ENCODE measurements at places on chromosomes 5 and 9.

DNA sequence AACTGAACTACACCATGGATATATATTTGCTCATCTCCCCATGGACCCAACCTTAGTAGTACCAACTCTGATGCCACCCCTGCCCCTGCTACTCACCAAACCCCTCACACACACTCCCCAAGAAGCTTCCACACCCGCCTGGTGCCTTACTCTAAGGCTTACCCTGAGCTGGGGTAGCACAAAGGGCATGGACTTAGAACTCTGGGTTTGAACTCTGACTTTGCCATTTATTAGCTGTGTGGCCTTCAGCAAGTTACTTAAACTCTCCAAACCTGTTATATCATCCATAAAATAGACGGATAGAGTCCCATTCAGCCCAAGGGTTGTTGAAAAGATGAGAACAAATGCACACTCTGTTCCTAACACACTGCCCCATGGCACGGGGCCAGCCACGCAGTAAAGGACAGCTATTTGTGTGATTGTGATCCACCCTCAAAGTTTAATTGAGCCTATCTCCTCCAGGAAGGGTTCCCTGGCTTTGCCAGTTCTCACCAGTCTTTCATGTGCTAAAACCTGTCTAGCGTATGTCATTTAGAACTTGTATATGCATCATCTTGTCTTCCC, 111.0 kb downstream of the KLHL3 start:
- DNase-seq, result no peak

DNA sequence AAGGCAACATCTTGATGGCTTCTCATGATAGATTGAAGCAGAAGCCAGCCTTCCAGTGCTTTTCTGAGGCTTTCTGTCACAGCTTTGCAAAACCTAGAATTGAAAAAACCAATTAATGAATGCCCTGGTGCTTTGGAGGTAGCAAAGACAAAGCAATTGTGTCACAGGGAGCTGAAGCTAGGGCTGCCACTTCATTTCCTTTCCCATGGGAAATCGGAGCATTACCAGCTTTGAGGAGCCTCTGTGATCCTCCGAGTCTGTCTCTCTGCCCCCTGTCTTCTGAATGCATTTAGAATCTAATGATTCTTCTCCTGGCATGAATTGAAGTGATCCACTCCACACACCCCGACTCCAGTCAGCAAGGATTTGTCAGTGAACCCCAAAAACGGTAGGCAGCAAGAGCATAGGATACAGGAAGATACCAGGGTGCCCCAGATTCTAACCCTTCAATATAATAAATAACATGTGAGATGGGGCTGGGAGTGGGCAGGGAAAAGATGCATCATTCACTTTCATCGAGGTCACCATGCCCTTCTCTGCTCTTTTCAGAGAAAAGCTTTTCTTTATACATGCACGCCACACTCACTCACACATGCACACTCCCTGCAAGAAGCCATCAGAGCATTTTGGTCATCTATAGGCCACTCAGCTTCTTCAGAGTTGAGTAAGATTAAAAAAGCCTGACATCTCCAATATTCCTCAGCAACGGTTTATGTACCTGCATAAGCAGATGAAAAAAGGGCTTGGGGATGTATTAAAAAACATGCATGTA, 247.7 kb upstream of the ZNF462 start:
- no peak for DNase-seq

DNA sequence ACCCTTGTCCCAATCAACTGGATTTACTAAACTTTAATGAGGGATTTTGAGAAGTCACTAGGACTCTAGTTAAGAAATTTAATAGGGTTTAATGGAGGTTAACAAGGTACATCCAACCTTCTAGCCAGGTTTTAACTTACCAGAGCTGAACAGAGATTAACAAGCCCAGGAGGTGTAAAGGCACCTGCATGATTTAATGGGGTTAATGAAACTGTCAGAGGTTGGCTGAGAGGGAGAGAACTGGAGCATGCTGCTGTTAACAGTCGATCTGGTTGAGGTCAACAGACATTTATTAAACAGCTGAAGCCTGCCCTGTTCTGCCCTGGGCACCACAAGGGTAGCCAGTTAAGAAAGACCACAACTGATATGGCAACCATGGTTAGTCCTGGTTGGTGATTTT, 13.6 kb downstream of the HAND1 start:
- no peak for DNase-seq

DNA sequence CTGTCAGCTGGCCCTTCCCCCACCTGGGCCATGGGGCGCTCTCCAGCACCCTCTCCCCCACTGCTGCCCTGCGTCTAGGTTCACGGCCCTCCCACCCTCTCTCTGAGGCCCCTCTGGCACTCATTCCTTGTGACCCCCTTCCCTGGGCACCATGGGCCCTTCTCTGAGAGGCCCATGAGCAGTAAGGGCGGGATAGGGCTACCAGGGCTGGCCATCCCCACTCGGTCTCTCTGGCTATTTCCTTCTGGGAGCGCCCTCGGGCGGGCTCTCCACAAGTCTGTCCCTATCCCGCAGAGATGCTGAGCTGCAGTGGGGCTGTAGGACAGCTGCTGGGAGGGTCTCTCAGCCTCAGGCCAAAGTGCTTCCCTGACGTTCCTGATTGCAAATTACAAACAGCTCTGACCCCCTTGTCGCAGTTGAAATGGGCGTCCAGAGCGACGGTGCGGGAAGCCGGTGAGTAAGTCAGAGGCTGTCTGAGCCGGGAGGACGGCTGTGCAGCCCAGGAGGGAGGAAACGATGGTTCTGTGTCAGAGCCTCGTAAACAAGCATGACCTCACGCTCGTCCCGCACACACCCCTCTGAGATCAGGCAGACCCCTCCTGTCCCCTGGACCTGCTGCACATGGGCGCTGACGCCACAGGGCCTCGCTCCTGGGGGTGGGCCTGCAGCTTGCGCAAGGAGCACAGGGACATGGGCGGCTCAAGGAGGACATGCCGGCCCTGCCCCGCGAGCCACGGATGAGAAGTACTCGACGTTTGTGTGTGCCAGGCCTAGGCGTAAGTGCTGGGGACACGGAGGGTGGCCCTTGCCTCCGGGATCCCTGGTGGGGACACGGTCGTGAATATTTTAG, 36.3 kb upstream of the GFPT2 start:
- DNase-seq, result peak; percentile 6

GRCh38 chr5:52682492-52682891, 105.2 kb upstream of the ITGA1 start:
- DNase-seq, result no peak

DNA sequence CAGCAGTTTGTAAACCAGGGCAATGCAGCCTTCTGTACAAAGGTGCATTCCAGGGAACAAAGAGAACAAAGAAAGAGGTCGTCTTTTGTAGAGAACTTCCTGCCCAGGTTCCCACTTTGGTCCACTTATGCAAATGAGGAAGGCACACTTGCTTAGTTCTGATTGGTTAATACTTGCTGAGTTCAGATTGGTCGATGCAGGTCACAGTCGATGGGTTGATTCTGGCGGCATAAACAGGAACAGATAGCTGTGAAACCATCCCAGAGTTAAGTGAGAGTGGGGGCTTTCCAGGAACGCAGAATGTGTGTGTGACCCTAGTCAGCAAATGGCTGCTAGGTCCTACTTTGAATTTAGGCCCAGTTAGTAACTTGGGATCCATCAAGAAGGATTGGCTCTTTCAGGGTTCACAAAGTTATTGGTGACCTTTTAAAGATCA, 1.8 kb upstream of the ADAMTS13 start:
- DNase-seq, result no peak

DNA sequence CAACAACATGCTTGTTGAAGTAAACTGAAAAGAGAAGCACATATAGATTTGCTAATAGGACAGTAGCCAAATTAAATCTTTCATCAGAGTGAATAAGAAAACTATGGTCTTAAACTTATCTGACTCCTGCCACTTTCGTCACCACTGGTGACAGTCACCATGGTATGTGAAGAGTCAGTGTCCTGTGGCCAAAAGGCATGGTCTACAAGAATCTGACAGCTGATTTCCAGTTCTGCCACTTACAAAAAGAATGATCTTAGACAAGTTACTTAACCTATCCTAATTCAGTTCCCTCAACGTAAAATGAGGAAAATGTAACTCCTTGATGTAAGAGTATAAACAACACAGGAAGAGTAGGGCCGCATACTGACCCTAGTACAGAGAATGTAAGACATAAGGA, 102.0 kb downstream of the LPAR1 start:
- no peak for DNase-seq

GRCh38 chr9:134289241-134289875, 36.9 kb upstream of the RXRA start:
- DNase-seq, result no peak

DNA sequence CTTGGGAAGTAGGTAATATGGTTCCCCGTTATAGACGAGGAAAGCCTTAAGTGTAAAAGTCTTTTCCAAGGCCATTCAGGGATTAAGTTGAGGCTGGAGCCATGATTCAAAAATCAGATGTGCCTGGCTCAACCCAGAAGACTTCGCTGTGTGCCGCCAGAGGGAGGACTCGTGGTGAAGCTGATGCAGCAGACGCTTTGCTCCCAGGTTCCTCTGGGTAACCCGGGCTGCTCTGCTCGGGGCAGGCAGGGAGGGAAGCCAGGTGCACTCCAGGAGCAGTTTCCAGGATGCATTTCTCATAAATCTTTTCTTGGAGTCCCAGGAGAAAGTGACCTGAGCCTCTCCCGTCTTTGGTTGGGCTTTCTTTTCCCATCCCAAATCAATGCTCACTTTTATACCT, 62.9 kb upstream of the ICE1 start:
- DNase-seq, result no peak

DNA sequence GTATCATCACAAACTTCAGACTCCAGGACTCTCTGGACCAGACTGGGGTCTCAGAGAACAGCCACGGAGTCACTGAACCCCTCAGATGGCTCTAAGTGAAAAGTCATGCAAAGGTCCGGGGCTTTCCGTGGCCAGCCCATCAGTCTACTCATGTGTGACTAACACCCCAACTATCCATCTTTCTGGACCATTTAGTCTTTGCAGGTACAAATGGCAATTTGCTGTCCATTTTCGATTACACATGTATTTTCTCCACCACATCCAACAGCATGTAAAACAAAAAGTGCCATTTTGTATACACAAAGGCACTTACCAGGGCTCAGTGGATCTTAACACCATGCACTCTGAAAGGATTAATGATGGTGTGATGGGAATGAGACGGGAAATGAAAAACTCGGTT, 387.7 kb downstream of the BNC2 start:
- no peak for DNase-seq

- DNase-seq, result no peak
Observed at GRCh38 chr5:172830876-172831662, 3.0 kb upstream of the ERGIC1 start.

DNA sequence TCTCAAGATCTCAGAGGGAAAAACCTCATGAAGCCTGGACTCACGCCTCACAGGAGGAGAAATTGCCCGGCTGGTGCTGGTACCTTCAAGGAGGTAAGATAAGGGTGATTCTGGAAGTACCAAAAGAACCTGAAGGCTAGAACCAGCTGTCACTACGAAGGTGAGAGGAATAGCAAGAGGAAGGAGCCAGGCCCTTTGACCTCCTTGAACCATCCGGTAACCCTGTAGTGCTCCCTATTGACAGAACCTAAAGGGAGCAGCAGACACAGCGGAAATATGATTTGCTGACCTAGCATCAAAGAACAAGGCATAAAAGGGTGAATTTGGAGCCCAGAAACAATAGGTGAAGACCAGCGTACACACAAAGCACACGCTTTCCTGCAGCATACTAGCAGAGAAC, 92.2 kb downstream of the DOCK8 start:
- DNase-seq, result no peak

DNA sequence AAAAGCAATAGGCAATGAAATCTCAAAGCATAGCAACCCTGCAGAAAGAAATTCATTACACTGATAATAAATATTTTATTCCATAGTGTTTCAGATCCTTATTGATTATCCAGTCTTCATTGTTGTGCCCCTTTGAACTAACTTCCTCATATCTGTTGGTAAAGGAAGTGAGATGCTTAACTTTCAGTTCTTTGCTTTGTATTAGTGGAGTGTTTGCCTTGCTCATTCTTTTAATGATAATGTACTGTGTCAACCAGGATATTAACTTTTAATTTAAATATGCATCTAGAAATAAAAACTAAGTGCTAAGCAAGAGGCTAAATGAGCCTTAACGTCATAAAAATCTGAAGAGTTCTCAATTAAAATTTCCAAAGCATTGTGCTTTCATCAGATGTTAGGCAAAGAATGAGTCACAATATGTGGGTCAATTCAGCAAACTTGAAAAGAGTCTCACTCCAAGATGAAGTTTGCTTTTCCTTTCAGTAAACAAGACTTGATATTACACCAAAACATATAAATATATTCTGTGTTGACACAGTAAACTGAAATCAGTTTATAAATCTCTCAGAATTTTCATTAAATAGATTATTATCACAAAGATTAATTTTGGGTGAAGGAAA, 105.9 kb downstream of the GIN1 start:
- DNase-seq, result no peak

DNA sequence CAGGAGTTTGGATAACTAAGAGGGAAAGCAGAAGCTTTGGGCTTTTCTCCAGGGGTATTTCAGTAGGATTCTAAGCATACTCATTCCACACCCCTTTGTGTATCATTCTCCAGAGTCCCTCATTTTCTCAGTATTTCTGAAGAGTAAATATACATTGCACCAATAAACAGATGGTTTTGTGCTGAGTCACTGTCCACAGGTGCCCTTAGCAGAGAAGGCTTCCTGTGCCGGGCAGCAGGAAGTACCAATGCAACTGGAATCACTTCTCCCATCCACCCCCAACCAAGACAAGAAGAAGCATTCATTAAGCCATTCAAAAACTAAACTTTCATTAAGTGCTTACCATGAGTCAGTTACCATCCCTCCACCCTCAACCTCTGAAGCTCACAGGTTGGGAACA, 3.6 kb upstream of the CCNJL start:
- no peak for DNase-seq

- no peak for DNase-seq
Observed at GRCh38 chr5:80368661-80369480, 39.0 kb upstream of the ZFYVE16 start.

DNA sequence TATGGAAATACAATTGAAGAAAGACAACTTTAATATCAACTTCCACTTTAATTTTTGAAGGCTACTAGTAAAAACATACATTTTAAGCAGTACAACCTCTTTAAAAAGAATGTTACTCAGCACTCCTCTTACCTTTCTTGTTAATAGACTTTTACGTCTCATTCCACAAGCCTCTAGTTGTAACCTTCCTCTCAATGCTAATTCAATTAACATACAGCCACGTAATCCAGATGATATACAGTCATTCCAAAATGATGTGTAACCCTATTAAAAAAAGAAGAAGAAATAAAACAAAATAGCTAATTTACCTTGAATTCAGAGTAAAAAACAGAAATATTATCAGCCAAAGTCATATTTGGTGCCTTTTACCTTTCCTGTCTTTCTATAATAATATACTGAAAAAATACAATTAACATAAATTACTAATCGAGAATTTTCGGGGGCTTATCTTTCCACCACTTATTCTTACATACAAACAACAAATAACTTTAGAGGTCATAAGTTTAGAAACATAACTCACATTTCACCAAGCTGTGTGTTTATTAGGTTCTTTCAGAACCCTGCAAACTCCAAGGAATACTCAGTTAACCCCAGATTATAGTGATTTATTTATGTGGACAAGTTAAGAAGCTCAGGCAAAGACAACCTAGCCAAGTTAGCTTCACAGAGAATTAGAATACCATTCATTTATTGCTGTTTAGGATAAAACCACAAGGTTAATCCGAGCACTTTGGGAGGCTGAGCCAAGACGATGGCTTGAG, 30.3 kb downstream of the GOLPH3 start:
- DNase-seq, result no peak

- no peak for DNase-seq
Observed at GRCh38 chr5:177553671-177554429, 513 bp downstream of the FAM193B start.

All from D721Med (cell line).